ENCODE measurements at places on chromosomes 1 and 21.

DNA sequence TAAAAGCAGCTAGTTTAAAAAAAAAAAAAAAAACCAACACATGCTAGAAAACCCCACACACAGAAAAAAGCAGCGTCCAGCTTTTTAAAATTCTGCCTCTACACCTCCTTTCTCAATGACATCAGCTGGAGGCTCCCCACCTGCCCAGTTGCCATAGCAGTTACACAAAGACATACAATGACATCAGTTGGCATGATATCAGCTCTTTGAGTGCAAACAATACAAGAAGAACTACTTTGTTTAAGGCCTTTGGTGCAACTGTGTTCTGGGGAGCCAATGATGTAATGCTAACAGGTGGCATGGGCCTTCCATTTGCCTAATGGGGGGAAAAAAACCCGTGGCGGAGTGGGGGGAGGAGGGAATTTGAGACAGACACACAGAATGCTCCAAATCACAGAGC, 32.9 kb downstream of the DUSP10 start:
- peak; percentile 71 for DNase-seq

- DNase-seq = no peak
Observed at GRCh38 chr21:41366522-41367151, 4.8 kb downstream of the MX2 start.

GRCh38 chr21:23534850-23535249, 2072.4 kb downstream of the MRPL39 start:
- no peak for DNase-seq

DNA sequence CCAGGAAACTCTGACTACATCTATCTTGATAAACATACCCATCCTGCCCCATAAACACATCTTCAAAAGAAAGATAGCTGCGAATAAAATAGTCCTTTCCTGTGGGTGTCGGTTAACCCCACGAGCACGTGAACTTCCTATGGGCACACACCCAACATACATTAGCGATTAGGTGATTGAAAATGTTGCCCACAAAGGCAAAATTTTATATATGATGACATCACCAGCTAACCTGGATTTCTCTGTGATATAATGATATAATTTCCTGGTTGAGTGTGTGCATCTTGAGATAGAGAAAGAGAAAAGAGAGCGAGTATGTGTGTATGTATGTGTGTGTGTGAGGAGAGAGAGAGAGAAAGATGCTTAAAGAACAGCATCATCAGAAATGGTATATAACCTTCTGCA, 296.1 kb downstream of the PTPRC start:
- DNase-seq = no peak

DNA sequence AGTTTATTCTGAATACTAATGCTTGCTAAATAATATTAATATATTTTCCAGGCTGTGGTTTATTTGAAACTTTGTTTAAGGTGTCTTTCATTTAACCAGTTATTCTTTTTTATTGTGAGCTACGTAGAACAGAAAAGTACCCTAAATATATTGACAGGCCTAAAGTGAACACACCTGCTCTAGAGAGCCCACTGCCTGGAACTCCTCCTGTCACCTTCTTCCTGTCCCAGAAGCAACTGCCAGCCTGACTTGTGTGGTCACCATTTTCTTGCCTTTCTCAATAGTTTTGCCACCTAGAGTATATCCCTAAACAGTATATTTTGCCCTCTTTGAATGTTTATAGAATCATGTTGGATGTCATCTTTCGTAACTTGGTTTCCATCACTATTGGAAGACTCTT, 48.5 kb downstream of the SCCPDH start:
- DNase-seq = no peak

GRCh38 chr1:31681415-31681814, 22.4 kb downstream of the COL16A1 start:
- DNase-seq = no peak

GRCh38 chr1:19169642-19170041, 40.4 kb downstream of the UBR4 start:
- no peak for DNase-seq

DNA sequence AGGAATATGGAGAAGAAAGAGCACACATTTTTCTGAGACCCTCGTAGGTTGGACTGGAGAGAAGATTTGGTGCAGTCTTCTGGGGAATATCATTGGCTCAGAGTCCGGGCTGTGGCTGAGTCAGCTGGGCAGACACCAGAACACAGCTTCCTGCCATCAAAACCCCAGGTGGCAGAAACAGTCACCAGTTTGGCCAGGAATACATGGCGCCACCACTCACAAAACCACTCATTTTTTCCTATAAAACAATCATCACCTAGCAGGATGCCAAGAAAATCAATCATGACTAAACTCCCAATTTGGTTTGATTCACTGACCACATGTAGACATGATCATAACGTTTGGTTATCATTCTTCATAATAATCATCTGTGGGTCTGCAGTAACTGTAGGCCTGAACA, 178.1 kb upstream of the PBX1 start:
- no peak for DNase-seq

DNA sequence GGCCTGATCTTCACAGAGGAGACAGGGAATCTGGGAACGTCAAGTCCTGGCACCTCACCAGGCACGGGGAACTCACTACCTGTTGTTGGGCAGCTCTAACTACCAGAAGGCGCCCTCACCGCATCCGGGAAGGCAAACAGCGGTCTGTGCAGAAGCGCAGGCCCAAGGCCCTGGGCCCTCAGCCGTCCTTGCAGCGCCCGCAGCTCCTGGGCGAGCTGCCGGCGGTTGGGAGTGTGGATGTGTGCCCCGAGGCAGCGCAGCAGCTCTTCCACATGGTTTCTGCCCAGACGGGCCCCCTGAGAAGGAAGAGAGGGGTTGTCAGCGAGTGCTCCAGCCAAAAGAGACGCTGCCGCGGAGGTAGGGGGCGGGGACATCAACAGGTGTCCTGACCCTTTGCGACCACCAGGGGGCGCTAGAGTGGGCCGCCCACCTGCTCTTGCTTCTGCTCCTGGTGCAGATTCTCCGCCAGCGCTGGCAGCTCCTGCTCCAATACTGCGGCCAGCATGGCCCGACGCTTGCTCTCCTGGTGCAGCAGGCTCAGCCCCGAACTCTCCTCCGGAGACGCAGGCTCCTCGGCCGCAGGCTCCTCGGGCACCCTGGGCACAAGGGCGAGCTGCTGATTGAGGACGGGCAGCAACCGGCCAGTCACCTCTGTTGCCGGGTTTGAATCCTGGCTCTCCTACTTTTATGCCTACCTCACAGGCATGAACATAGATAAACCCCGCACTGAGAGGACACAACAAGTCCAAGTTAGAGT, 9.3 kb downstream of the MAP3K6 start:
- DNase-seq = no peak

GRCh38 chr1:174812656-174813055, 187.1 kb upstream of the CACYBP start:
- no peak for DNase-seq

DNA sequence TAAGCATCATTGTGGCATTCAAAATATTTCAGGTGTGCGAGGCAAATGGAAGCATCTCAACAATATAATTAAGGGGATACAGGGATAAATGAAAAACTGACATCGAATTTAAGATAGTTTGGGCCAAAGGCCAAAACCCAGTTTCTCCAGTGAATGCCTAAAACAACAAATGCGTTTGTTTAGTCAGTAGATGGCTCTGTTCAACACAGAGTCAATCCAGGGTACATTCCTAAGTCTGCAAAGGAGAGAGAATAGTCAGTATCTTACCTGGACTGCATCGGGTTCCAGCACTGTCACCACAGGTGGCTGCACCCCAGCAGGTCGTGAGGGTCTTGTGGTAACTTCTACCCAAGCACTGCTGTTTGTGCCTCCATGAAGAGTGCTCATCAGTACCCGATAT, 321.1 kb downstream of the KCTD3 start:
- DNase-seq = no peak

- DNase-seq = no peak
Observed at GRCh38 chr1:203225071-203225470, 4.4 kb downstream of the CHIT1 start.

DNA sequence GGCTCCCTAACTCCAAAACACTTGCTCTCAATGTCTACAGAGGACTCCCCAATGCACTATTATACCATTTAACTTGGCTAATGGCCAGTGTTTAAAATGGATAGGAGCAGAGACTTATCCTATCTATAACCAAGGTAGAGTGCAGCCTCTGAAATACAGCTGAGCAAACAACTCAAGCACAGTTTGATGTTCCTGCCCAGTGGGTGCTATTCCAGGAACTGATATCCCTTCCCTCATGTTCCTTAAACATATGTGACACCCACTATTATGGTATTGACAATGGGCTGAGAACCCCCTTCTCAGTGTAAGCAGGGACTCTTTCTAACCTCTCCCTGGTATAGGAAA, 51.7 kb downstream of the SH3GLB1 start:
- DNase-seq = no peak

DNA sequence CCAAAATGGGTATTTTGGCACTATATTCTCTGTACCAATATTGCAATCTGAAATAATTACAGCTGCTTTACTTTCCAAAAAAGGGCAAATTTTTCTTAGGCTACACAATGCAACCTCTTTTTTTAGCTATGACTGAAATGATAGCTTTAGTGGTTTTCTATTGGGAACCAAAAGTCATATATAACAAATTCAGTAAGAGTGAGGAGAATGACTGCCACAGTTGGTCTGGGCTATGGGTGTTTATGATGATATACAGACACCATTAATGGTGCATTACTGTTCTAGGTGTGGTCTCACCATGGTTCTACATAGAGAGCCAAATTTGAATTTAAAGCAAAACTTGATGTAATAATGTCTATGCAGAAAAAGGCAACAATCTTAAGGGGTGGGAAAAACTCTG, 72.3 kb upstream of the PTBP2 start:
- no peak for DNase-seq

GRCh38 chr21:43984905-43985689, 27.0 kb upstream of the TRAPPC10 start:
- DNase-seq = no peak

GRCh38 chr1:108570128-108570527, 10.2 kb downstream of the EEIG2 start:
- DNase-seq = no peak

- no peak for DNase-seq
Observed at GRCh38 chr1:234842726-234843641, 233.0 kb upstream of the IRF2BP2 start.

GRCh38 chr1:191752342-191752741, 405.9 kb upstream of the RGS18 start:
- no peak for DNase-seq

- no peak for DNase-seq
Observed at GRCh38 chr1:202161151-202162046, 997 bp upstream of the PTPN7 start.

- no peak for DNase-seq
Observed at GRCh38 chr1:31669433-31669785, 24.7 kb upstream of the PEF1 start.

- peak; percentile 60 for DNase-seq
Observed at GRCh38 chr1:202586018-202586821, 124.0 kb downstream of the SYT2 start.

DNA sequence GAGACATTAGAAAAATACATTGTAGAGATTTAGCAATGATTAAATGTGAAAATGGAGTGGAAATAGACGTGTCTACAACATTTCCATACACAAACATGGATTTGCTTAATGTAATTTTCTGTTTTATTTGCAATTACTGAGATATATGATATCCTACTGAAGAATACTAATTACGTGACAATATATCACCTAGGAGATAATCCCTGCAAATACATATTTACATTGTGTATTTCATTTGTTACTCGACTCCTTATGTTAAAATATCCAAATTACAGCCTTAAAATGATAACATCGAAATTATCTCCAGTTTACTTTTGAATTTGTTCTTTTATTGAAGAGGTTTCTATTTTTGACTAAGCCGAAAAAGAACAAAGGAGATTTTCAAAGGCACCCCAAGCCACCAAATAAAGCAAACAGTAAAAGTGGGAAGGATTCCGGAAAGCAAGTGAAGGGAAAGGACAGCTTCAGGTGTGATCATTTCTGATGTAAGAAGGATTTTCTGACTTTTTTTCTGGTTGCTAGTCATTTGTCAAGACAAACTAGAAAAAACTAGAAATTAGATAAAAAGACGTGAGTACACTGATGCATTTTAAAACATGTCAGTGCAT, 7.9 kb downstream of the LHX4 start:
- DNase-seq = no peak

Data from DMS79 (cell line).